Substantia nigra (tissue), 51 donors: ENCODE measurements at places on chromosomes 2 and 18.

DNA sequence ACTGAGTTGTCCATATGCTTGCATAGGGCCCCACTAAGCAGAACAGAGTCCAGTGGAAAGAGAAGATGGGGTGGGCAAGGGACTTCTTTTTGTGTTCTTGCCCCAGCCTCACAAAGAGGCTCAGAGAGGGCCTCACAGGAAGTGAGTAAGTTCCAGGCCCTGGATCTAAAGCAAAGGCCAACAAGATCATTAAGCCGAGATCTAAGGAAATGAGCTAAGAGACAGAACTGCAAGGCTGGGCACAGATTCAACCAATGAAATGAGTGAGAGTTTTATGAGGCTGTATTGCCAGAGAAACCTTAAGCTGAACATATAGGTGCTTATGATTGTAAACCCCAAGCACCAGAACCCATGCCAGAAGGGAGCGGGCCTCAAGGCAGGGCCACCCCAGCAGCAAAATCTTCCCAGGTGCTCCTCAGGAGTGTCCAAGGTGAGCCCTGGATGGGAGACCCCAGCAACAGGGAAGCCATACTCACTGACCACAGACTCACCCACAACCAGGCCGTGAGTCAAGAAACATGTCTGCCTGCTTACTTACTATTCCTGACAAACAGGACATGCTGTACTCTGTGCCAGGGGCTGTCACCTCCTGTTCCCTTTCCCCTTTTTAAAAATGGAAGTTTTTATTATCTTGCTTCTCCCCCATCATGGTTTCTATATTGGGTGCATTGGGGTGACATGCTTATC lies 40.2 kb downstream of the SLC14A1 start:
- DNase-seq = no peak

DNA sequence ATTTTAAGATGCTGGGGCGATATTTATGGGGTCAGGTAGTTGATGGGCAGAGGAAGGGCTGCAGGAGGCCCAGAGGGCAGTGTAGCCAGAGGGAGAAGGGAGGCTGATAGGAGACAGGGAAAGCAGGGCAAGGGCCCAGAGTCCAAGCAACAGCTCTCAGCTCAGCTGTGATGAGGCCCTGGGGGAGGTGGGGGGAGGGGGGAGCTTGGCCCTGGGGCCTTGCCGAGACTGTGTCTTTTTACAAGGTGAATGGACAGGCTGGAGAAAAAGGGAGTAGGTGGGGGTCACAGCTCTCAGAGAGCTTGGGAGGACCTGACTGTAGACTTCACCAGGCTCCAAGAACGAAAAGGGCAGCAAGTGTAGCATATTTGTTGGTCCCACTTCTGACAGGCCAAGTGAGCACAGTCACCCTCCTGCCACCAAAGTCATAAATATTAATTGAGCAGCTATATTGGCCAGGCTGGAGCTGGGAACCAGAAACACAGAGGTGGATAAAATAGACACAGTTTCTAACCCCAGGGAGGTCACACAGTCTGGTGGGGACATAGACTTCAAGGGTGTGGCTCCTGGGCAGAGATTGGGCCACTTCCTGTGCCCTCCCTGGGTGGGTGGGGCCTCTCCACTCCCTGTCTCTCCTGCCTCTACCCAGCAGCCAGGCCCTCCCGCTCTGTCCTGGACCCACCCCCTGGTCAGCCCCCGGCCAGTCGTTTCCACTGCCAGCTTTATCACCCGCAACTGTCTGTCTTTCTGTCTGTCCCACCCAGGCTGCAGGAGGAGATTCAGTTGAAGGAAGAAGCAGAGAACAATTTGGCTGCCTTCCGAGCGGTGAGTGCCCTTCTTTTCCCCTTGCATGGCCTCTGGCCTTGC lies 1.4 kb downstream of the DES start:
- DNase-seq = no peak

DNA sequence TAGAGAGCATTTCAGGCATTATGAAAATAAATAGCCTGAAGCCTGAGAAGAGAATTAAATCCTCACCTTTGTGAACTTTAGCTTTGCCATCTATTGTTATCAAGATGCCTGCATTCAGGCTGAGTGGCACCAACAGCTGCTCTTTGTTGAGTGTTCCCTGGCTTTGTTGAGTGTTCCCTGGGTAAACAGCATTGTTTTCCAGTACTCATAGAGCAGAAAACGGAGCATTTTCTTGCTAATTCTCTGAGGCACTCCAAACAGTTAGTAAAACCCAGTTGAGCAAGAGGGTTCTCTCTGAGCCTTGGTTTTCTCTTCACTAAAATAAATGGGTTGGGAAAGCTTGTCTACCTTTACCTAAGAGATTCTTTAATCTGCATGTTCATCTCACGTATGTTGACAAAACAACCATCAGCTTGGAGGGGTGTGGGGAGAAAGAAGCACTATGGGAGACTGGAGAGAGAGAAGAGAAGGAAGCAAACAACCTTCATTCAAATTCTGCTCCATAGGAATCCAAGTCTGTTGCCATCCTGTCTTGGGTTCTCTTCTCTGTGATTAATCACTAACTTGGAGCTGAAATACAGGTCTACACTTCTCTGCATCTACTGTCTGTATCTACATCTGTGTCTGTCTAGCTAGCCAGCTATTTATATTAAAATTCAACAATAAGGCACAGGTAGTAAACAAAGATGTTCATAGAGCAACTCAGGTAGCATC lies 567.0 kb upstream of the SOX11 start:
- no peak for DNase-seq

- DNase-seq = no peak
Observed at GRCh38 chr2:9384521-9384920, 38.8 kb downstream of the ITGB1BP1 start.

- no peak for DNase-seq
Observed at GRCh38 chr18:68150961-68151360, 563.9 kb downstream of the TMX3 start.

DNA sequence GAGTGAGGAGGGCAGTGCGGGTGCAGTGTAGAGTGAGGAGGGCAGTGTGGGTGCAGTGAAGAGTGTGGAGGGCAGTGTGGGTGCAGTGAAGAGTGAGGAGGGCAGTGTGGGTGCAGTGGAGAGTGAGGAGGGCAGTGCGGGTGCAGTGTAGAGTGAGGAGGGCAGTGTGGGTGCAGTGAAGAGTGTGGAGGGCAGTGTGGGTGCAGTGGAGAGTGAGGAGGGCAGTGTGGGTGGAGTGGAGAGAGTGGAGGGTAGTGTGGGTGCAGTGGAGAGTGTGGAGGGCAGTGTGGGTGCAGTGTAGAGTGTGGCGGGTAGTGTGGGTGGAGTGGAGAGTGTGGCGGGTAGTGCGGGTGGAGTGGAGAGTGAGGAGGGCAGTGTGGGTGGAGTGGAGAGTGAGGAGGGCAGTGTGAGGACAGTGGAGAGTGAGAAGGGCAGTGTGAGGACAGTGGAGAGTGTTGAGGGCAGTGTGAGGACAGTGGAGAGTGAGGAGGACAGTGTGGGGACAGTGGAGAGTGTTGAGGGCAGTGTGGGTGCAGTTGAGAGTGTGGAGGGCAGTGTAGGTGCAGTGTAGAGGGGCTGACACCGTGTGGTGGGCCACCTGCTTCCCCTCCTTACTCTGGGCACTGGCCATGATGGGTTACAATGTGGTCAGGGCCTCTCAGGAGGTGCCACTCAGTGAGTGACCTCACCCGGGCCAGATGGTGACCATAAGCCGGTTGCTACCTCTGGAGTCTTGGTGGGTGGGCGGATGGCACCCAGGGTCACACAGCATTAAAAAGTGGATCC lies 28.5 kb downstream of the INPP4A start:
- no peak for DNase-seq

- DNase-seq = no peak
Observed at GRCh38 chr2:167544602-167545001, 656.3 kb downstream of the XIRP2 start.

DNA sequence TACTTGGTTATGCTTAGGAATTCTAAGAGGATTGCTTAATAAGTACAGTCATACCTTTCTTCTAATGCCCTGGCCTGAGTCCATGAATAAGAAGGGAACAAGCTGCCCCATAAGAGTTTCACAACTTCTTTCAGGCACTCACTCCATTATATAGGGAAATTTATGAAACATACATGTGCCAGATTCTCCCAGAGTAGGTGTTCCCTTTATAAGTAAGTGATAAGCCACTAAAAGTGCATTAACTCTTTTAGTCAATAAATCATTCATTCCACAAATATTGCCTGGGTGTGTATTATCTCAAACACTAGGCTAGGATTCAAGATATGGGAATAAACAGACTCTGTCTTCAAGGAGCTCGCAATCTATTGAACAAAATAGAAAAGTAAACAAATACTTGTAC lies 84.5 kb upstream of the RBBP8 start:
- no peak for DNase-seq

DNA sequence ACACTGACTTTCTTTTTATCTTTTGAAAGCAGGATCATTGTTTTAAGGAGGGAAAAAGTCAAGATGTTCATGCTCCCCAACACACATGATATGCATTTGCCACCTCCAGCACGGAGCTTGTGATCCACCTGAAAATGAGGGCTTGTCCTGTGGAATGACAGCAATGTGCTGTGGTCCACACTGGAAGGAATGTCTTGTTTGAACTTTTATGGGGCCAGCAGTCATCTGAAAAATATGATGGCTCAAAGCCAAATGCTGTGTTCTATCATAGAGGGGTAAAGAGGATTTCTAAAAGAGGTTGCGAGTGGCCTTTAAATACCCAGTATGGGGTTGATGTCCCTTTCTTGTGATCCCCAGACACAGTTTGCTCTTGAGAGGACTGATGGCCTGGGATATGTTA lies 226.5 kb upstream of the SPRED2 start:
- no peak for DNase-seq

GRCh38 chr2:206000776-206001175 lies 85.2 kb downstream of the INO80D start:
- no peak for DNase-seq
